A673 (cell line): ENCODE measurements at places on chromosomes 11 and 22. TPM values are rescaled to one million over a fixed set of nuclear protein-coding genes. Genes with fewer than 3 reads are reported as not detected.

DNA sequence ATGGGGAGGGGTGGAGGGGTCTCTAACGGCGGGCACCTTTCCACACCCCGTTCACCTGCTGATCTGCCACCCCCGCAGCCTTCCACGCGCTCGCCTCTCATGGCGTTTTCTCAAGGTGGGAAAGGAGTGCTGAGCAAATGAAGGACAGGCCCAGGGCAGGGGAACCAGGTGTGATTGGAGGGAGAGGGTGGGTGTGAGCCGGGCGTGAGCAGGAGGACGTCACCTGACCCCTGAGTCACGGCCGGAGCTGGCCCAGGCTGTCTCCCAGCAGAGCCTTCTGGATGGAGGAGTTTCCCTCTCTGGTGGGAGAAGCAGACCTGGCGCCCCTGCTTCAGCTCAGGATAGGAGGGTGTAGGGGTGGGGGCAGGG lies 14.0 kb upstream of the ARHGAP8 start:
- no peaks in the 10 kb centered on the region for H3K36me3 ChIP-seq
- no peak overlapping the region for H3K4me3 ChIP-seq
- H3K27me3 ChIP-seq: peaks cover 35% of the 10 kb centered on the region

GRCh38 chr22:47816121-47816862 lies 1053.8 kb downstream of the TBC1D22A start:
- DNase-seq: no peak
- no peak overlapping the region for H3K4me3 ChIP-seq
- no peaks in the 10 kb centered on the region for H3K4me1 ChIP-seq
- no peak overlapping the region for H3K27ac ChIP-seq

GRCh38 chr22:44153710-44154109 lies 27.0 kb upstream of the PARVG start:
- H3K27ac ChIP-seq: no peak overlapping the region
- DNase-seq: no peak
- H3K4me1 ChIP-seq: peaks cover 8% of the 10 kb centered on the region
- H3K36me3 ChIP-seq: no peaks in the 10 kb centered on the region
- H3K4me3 ChIP-seq: no peak overlapping the region

DNA sequence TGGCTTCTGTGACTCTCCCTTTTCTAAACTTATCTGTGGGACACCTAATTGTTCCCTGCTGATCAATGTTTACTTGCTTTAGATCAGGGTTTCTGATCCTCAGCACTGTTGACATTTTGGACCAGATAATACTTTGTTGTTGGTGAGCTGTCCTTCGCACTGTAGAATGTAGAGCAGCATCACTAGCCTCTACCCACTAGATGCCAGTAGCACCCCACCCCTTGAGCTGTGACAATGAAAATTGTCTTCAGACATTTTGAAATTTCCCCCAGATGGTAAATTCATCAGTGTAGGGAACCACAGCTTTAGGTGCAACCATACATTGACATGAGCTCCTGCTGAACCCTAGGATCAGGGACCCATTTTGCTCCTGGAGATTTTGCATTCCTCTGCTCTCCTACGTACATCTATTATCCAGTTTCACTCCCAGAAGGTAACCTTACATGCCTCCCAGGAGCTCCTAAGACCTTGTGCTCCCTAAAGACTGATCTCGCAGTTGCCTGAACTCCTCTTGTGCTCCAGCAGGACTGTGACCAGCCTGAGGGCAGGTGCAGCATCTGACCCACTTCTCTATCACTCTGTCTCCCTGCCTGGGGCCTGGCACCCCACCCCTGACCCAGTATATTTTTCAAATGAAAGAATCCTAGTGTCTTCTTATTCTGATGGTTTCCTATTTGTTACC lies 107.8 kb downstream of the FAR1 start:
- H3K4me1 ChIP-seq: no peaks in the 10 kb centered on the region
- H3K27me3 ChIP-seq: peaks cover 24% of the 10 kb centered on the region
- H3K27ac ChIP-seq: no peak overlapping the region

DNA sequence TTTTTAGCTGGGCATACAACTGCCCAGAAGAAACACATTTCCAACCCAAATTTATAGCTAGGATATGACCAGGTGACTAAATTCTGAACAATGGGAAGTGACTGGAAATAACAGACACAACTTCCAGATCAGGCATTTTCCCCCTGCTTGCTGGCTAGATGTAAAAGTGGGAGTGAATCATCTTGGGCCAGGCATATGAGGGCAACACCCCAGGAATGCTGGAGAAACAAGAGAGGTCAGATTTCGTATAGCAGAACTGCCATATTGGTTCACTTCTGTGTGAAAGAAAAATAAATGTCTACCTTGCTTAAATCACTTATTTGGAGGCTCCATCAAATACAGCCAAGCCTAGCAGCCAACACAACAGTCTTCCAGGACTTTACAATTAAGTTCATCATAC lies 7.4 kb downstream of the ATL3 start:
- H3K36me3 ChIP-seq: no peaks in the 10 kb centered on the region
- no peak for DNase-seq
- peaks cover 21% of the 10 kb centered on the region for H3K4me1 ChIP-seq
- H3K4me3 ChIP-seq: no peak overlapping the region

- no peak overlapping the region for H3K4me3 ChIP-seq
- no peaks in the 10 kb centered on the region for H3K4me1 ChIP-seq
- no peaks in the 10 kb centered on the region for H3K36me3 ChIP-seq
- H3K27me3 ChIP-seq: peaks cover 25% of the 10 kb centered on the region
- no peak overlapping the region for H3K27ac ChIP-seq
Observed at GRCh38 chr11:118052581-118053206, 24.2 kb upstream of the TMPRSS4 start.

DNA sequence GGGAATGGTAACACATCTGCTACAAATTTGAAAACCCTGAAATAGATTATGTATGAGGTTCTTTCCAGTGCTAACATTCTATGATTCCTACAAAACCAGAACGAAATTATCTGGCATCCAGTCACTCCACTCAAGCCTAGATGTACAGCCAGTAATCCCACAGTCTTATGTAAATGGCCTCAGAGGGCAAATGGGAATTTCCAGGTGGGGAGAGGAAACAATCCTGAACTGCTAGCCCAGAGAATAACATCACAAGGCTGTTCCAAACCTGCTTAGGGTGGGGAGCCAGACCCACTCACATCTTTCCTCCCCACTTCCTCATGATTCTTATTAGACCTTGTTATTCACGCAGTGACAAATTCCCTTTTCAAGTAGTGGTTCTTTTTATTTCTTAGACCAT lies 3.5 kb downstream of the FIBIN start:
- H3K27me3 ChIP-seq: peaks cover 92% of the 10 kb centered on the region
- no peak overlapping the region for H3K4me3 ChIP-seq
- no peaks in the 10 kb centered on the region for H3K4me1 ChIP-seq
- no peaks in the 10 kb centered on the region for H3K36me3 ChIP-seq
- DNase-seq: no peak

DNA sequence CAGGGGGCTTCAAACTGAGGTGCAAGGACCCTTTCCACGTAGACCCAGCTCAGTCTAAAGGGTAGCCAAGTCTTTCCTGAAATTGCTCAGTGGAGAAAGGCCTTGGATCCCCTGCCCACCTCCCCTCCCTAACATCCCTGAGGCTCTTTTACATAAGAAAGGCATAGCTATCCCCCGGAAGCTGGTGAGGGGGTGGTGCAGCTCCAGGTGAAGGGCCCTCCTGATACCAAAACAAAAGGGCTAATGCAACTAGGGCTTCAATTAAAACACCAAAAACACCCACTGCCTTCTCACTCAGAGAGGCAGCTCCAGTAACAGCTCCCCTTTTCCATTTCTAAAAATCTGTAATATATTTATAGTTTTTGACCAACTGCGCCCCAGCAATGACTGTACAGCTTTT lies 5.8 kb downstream of the SHANK2 start:
- H3K4me3 ChIP-seq: no peak overlapping the region
- peaks cover 29% of the 10 kb centered on the region for H3K27me3 ChIP-seq
- no peaks in the 10 kb centered on the region for H3K36me3 ChIP-seq
- no peak overlapping the region for H3K27ac ChIP-seq
- peaks cover 4% of the 10 kb centered on the region for H3K4me1 ChIP-seq

GRCh38 chr11:96293109-96293508 lies 49.9 kb downstream of the MAML2 start:
- peak overlapping the region; percentile 10 for H3K4me3 ChIP-seq
- H3K36me3 ChIP-seq: no peaks in the 10 kb centered on the region
- no peak overlapping the region for H3K27ac ChIP-seq
- DNase-seq: no peak
- H3K4me1 ChIP-seq: peaks cover 41% of the 10 kb centered on the region

GRCh38 chr11:64916040-64916774 lies 802 bp downstream of the ATG2A start:
- H3K36me3 ChIP-seq: peaks cover 12% of the 10 kb centered on the region
- peak overlapping the region; percentile 76 for H3K4me3 ChIP-seq
- peaks cover 6% of the 10 kb centered on the region for H3K4me1 ChIP-seq
- peak; percentile 43 for DNase-seq
- no peaks in the 10 kb centered on the region for H3K27me3 ChIP-seq

- no peaks in the 10 kb centered on the region for H3K27me3 ChIP-seq
- H3K4me1 ChIP-seq: no peaks in the 10 kb centered on the region
Observed at GRCh38 chr11:115775846-115776245, 271.6 kb upstream of the CADM1 start.

- DNase-seq: no peak
- peak overlapping the region; percentile 24 for H3K27ac ChIP-seq
- H3K27me3 ChIP-seq: no peaks in the 10 kb centered on the region
- H3K36me3 ChIP-seq: peaks cover 36% of the 10 kb centered on the region
- peaks cover 33% of the 10 kb centered on the region for H3K4me1 ChIP-seq
- H3K4me3 ChIP-seq: no peak overlapping the region
Observed at GRCh38 chr11:8685306-8685705, 2.7 kb downstream of the RPL27A start.

- H3K27ac ChIP-seq: no peak overlapping the region
- no peaks in the 10 kb centered on the region for H3K36me3 ChIP-seq
- no peak overlapping the region for H3K4me3 ChIP-seq
- H3K4me1 ChIP-seq: no peaks in the 10 kb centered on the region
Observed at GRCh38 chr11:76153571-76153923, 52.8 kb downstream of the WNT11 start.

GRCh38 chr11:130150790-130151189 lies 8.8 kb upstream of the ST14 start:
- no peak overlapping the region for H3K27ac ChIP-seq
- no peaks in the 10 kb centered on the region for H3K4me1 ChIP-seq
- no peaks in the 10 kb centered on the region for H3K36me3 ChIP-seq
- no peak overlapping the region for H3K4me3 ChIP-seq
- H3K27me3 ChIP-seq: no peaks in the 10 kb centered on the region
- DNase-seq: no peak

DNA sequence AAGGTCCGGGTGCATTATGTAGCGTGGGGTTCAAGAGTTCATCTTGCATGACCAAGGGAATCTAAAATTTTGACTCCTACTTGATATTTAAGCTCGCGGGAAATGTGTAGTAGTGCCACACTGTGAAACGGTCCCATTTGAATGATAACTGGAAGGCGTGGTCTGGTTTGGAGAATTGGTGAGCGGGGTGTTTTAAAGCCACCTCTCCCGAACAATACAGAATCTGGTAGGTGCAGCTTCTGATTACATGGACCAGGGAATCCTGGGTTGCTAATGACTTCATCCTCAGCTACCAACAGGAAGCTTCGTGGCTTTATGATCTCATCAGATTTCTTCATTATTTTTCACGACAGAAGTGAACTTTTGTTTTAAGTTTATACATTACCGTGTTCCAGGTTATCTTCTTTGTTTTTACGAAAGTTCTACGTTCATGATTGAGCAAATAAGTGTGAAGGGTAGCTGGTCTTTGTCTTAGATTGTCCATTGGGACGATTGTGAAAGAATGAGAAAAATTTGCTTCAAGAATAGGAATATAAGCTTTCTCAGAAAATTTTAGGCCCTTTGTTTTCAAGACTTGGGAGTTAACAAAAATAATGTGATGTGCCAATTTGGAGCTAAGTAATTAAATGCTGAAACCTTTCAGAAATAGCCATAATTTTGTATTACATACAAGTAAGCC lies 1.7 kb downstream of the QSER1 start:
- peaks cover 32% of the 10 kb centered on the region for H3K4me1 ChIP-seq
- H3K36me3 ChIP-seq: no peaks in the 10 kb centered on the region
- peak; percentile 92 for DNase-seq
- peak overlapping the region; percentile 85 for H3K27ac ChIP-seq

GRCh38 chr22:43861529-43861928 lies 784 bp downstream of the SULT4A1 start:
- no peak overlapping the region for H3K4me3 ChIP-seq
- H3K27me3 ChIP-seq: peaks cover 58% of the 10 kb centered on the region
- no peak for DNase-seq
- H3K4me1 ChIP-seq: no peaks in the 10 kb centered on the region
- no peaks in the 10 kb centered on the region for H3K36me3 ChIP-seq
- H3K27ac ChIP-seq: no peak overlapping the region

- H3K27me3 ChIP-seq: no peaks in the 10 kb centered on the region
- H3K36me3 ChIP-seq: no peaks in the 10 kb centered on the region
- peak; percentile 81 for DNase-seq
- H3K27ac ChIP-seq: no peak overlapping the region
- no peak overlapping the region for H3K4me3 ChIP-seq
Observed at GRCh38 chr11:62497132-62497801, 49.3 kb downstream of the AHNAK start.

DNA sequence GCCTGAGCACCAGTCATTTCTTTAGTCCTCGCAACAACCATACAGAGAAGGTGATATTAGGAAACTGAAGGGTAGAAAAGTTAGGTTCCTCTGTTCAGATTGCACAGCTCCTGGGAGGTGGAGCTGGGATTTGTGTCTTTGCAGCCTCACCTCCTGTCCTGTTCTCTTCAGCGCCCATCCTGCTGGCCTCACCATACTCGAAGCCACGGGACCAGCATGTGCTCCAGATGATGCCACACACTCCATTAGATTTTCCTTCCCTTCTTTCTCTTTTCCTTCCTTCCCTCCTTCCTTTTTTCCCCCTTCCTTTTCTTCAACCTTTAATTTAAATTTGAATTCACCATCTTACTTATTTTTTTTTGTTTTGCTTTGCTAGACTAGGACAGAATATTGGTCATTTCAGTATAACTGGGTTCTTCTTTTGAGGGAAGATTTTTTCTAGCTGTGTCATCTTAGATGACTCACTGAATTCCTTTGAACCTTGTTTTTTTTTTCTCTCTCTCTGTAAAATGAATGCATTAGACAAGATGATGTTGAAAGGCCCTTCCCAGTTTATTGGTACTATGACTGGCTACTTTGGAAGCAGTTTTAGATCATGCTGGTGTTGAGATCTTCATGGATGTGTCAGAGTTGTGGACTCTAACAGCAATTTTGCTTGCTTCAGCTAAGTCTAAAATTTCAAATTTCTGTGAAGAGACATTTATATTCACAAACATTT lies 662.5 kb upstream of the TENM4 start:
- no peaks in the 10 kb centered on the region for H3K4me1 ChIP-seq
- peak; percentile 36 for DNase-seq
- no peak overlapping the region for H3K4me3 ChIP-seq
- no peak overlapping the region for H3K27ac ChIP-seq
- no peaks in the 10 kb centered on the region for H3K36me3 ChIP-seq
- H3K27me3 ChIP-seq: no peaks in the 10 kb centered on the region

SPCS2 gene
- total RNA-seq: 207 and 241 TPM in 2 replicates

MS4A3 gene
- total RNA-seq: not detected in 2 replicates

IFITM1 gene
- 24.4 and 34.1 TPM in 2 replicates for total RNA-seq

P4HA3 gene
- total RNA-seq: 0.52 and 2.0 TPM in 2 replicates

FLRT1 gene
- 0.45 and 1.9 TPM in 2 replicates for total RNA-seq

DEFB131B gene
- not detected in 2 replicates for total RNA-seq

TRIM49 gene
- not detected in 2 replicates for total RNA-seq

THY1 gene
- 150 and 187 TPM in 2 replicates for total RNA-seq

OOSP3 gene
- not detected in 2 replicates for total RNA-seq

OR10AG1 gene
- not detected in 2 replicates for total RNA-seq

LIF gene
- total RNA-seq: 0.24 and 0.59 TPM in 2 replicates
